ENCODE measurements at places on chromosomes 1 and 21. TPM values are rescaled to one million over a fixed set of nuclear protein-coding genes. Genes with fewer than 3 reads are reported as not detected.
A peak's percentile ranks its signal among the peaks of the same experiment; 100 is the strongest.

GRCh38 chr1:46764402-46764801 lies 34.4 kb upstream of the CYP4B1 start:
- H3K4me3 ChIP-seq: no peak overlapping the region
- no peaks in the 10 kb centered on the region for H3K27me3 ChIP-seq
- DNase-seq: no peak
- peaks cover 7% of the 10 kb centered on the region for H3K4me1 ChIP-seq

- H3K4me1 ChIP-seq: peaks cover 9% of the 10 kb centered on the region
- DNase-seq: no peak
- no peaks in the 10 kb centered on the region for H3K36me3 ChIP-seq
- peaks cover 5% of the 10 kb centered on the region for H3K27me3 ChIP-seq
- H3K27ac ChIP-seq: no peak overlapping the region
These were observed 105.0 kb upstream of the COL6A1 start for GRCh38 chr21:45876381-45877170.

DNA sequence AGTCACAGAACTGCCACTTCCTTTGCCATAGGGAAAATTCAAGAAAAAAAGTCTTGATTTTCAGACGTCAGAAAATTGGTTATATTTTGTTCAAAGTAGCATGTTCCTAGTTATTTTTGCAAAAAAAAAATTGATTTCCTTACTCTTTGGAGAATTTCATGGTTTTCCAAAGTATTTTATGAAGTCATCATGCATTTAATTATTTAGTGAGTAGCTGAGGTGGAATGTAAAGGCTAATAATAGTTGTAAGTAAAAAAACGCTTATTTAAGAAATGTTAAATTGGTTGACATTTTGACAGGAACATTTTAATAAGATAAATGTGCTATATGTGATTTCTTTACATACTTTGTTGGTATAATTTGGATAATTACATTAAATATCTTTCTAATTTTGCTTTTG lies 20.8 kb downstream of the TSEN15 start:
- DNase-seq: no peak
- no peaks in the 10 kb centered on the region for H3K27me3 ChIP-seq
- H3K36me3 ChIP-seq: peaks cover 12% of the 10 kb centered on the region
- H3K4me3 ChIP-seq: no peak overlapping the region

DNA sequence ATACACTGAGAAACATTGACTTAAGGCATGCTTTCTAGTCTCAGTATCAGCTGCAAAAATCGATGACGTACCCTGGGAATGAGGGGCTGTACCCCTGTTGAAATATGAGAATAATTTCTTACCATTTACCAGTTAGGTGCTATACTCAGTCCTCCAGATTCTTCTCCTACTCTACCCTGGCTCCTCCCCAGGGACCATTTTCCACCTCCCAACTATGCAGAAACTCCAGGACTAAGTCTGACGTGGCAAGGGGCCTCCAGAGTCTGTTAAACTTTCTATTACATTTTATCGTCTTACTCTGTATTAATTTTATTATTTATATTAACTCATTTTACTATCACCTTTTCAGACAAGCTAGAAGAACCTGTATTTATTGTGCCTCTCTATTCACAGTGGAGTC lies 124.3 kb downstream of the CYYR1 start:
- H3K36me3 ChIP-seq: no peaks in the 10 kb centered on the region
- no peaks in the 10 kb centered on the region for H3K27me3 ChIP-seq
- no peak overlapping the region for H3K4me3 ChIP-seq
- H3K4me1 ChIP-seq: no peaks in the 10 kb centered on the region
- DNase-seq: no peak
- H3K27ac ChIP-seq: no peak overlapping the region

DNA sequence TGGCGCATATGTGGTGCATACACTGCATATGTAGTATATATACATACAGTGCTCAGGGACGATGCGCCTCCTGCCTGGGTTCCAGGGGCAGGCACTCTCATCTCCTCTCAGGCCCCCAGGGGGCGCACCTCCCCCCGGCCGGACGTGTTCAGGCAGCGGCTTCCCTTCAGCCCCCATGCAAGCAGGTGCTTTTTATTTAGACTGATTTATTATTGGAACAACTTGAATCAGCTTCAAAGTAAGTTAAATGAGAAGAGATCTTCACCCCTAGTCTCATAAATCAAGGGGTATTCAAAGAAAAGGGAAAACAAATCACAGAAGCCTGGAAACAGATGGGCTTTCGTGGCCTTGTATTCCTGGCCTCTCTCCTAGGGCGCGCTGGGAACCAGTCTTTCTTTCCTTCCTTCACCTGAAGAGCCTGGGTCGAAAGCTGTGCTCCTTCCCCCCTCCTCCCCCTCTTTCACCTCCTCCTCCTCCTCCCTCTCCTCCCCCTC lies 64.6 kb downstream of the UBIAD1 start:
- H3K27ac ChIP-seq: no peak overlapping the region
- no peak overlapping the region for H3K4me3 ChIP-seq
- peaks cover 18% of the 10 kb centered on the region for H3K4me1 ChIP-seq
- H3K27me3 ChIP-seq: no peaks in the 10 kb centered on the region

DNA sequence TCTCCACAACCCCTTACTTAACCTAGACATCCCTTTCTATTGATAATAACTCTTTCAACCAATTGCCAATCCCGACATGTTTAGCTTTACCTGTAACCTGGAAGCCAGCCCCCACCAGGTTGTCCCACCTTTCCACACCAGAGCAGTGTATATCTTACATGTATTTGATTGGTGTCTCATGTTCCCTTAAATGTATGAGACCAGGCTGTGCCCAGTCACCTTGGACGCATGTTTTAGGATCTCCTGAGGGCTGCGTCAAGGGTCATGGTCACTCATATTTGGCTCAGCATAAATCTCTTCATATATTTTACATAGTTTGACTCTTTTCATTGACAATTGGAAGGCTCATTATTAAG lies 5.3 kb upstream of the SLC19A1 start:
- no peaks in the 10 kb centered on the region for H3K36me3 ChIP-seq
- peaks cover 27% of the 10 kb centered on the region for H3K4me1 ChIP-seq
- H3K4me3 ChIP-seq: no peak overlapping the region
- H3K27me3 ChIP-seq: no peaks in the 10 kb centered on the region
- no peak overlapping the region for H3K27ac ChIP-seq
- no peak for DNase-seq

DNA sequence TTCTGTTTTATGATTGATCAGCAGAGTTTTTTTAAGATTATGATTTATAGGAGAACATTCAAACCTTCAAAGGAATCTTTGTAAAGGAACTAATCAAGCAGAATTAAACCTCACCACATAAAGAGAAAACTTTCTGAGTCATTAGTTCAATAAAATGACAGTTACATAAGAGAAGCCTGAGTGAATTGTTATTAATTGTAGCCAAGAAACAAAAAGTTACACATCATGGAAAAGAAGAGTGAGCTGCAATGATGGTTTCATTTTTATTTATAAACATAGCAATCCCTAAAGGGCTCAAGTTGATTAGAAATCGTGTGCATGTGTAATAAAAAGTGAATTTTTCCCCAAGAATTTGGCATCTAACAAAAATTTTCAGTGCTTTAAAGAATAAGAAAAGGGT lies 731.4 kb downstream of the LTN1 start:
- H3K4me1 ChIP-seq: peaks cover 12% of the 10 kb centered on the region
- no peaks in the 10 kb centered on the region for H3K27me3 ChIP-seq
- H3K36me3 ChIP-seq: no peaks in the 10 kb centered on the region
- no peak overlapping the region for H3K27ac ChIP-seq
- H3K4me3 ChIP-seq: no peak overlapping the region
- no peak for DNase-seq

DNA sequence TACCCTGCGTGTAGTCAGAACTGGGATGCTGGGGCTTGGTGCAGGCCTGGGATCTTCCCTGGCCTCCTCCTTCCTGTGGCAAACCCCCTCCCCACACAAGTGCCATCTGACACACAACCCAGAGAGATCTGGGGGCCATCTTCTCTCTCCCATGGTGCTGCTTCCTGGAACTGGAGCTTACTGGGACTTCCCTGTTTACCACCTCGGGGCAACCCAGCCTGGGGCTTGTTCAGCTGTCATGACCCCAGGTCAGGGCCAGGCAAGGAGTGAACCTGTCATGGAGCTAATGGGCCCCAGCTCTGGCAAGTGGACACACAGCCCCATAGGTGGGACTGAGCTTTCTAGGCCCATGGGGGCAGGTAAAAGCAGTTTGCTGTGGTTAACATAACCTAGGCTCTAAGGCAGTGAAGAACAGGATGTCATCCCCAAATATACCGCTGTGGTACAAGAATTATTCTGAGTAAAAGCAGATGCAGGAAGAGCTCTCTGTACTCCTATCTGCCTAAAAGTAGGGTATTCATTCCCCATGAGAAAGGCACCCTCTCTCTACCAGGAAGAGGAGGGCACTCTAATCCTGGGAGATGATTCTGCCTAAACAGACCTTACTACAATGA lies 2.4 kb downstream of the TRIM11 start:
- peaks cover 36% of the 10 kb centered on the region for H3K36me3 ChIP-seq
- H3K27me3 ChIP-seq: no peaks in the 10 kb centered on the region
- DNase-seq: no peak
- no peak overlapping the region for H3K27ac ChIP-seq
- H3K4me3 ChIP-seq: peak overlapping the region; percentile 81

GRCh38 chr1:110487726-110488125 lies 31.2 kb downstream of the KCNA10 start:
- no peak overlapping the region for H3K4me3 ChIP-seq
- no peaks in the 10 kb centered on the region for H3K36me3 ChIP-seq
- DNase-seq: peak; percentile 60

DNA sequence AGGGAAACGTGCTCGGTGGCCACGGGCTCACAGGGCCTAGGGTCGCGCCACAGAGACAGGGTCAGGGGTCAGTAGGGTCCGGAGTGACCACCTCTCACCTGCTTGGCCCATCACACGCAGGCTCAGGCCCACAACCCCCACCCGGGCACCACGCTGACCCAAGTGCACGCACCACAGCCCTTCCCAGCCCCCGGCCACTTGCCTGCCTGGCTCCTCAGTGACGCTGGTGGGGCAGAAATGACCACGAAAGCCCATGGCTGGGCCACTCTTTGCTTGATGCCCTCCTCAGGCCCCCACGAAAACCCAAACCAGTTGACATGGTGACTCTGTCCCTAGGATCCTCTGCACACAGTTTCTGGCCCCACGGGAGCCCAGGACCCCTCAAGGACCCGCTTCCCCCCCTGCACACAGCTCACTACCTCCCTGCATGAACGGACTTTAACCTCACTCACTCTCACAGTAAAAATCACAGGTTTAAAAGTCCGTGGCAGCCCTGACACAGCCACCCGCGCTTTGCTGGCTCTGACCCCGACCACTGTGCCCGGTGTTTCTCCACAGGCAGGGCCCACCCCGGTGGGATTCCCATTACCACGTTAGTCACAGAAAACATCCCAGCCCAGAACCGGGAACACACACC lies 20.7 kb downstream of the NADK start:
- no peak for DNase-seq
- H3K27ac ChIP-seq: peak overlapping the region; percentile 84
- H3K4me1 ChIP-seq: peaks cover 30% of the 10 kb centered on the region

Gene NUP210L
- not detected for polyA plus RNA-seq

Gene AK5
- 0.25 TPM for polyA plus RNA-seq

Gene LCE3E
- polyA plus RNA-seq: not detected

Gene FMO2
- polyA plus RNA-seq: 2.8 TPM

Gene NR5A2
- polyA plus RNA-seq: 0.33 TPM

Gene G0S2
- polyA plus RNA-seq: 227 TPM
